Left ventricle myocardium inferior (tissue), 1 donor: ENCODE measurements at places on chromosomes 12 and 14. TPM values are rescaled to one million over a fixed set of nuclear protein-coding genes. Genes with fewer than 3 reads are reported as not detected.

The TMEM30B gene
- 0.22 TPM for total RNA-seq

The TAS2R42 gene
- total RNA-seq: not detected

The EPYC gene
- not detected for total RNA-seq

- no peaks in the 10 kb centered on the region for H3K4me1 ChIP-seq
- no peak overlapping the region for H3K4me3 ChIP-seq
- no peaks in the 10 kb centered on the region for H3K36me3 ChIP-seq
- peak; percentile 51 for DNase-seq
- no peak overlapping the region for H3K27ac ChIP-seq
Observed at GRCh38 chr14:98957211-98958047, 314.6 kb downstream of the BCL11B start.

GRCh38 chr12:104223712-104224111 lies 8.1 kb downstream of the TXNRD1 start:
- H3K27me3 ChIP-seq: no peaks in the 10 kb centered on the region
- DNase-seq: no peak
- H3K4me1 ChIP-seq: peaks cover 20% of the 10 kb centered on the region
- no peaks in the 10 kb centered on the region for H3K36me3 ChIP-seq
- H3K4me3 ChIP-seq: no peak overlapping the region
- no peak overlapping the region for H3K27ac ChIP-seq

- H3K27me3 ChIP-seq: no peaks in the 10 kb centered on the region
- no peak overlapping the region for H3K4me3 ChIP-seq
- H3K36me3 ChIP-seq: no peaks in the 10 kb centered on the region
- no peak for DNase-seq
Observed at GRCh38 chr14:37658156-37658555, 62.7 kb downstream of the TTC6 start.

GRCh38 chr14:103576371-103577024 lies 13.7 kb downstream of the COA8 start:
- peak; percentile 87 for DNase-seq
- H3K4me1 ChIP-seq: peaks cover 53% of the 10 kb centered on the region
- peaks cover 46% of the 10 kb centered on the region for H3K36me3 ChIP-seq
- peak overlapping the region; percentile 30 for H3K4me3 ChIP-seq

DNA sequence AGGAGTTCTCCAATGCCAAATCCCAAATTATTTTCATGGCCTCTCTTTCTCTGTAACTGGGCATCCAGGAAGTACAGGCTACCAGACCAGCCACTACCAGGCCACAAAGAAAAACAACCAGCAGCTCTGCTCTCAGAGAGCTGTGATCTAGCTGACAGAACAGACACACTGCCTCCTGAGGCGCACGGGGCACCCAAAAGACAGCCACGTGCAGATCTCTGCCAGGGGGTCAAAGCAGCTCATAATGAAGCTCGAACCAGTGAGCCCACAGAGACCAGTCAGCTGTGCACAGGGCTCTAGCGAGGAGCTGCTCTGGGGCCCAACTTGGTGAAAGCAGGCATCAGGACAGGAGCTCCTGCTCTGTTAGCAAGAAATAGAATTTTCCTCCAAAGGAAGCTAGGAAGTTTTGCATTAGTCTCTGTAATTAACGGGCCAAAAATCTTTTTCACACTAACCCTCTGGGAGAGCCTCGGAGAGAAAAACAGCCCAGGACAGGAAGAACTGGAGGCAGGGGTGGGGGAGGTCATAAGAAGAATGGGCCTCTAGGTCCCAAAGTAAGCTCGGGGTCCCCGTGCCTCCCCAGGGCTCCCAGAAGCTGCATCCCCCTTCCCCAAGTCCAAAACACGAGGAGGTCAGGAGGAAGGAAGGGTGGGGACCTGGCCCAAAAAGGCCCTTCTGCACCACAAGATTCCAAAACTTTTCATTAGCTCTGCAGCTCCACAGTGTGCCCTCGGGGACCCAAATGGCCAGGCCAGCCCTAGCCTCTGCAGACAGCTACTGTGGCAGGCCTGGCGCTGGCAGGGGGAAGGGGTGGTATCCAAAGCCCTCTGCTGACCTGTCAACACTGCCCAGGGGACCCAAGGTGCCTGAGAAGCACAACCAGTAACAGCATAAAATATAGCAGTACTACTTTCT lies 30.2 kb downstream of the ACTN1 start:
- H3K27me3 ChIP-seq: no peaks in the 10 kb centered on the region
- no peak for DNase-seq
- peak overlapping the region; percentile 31 for H3K4me3 ChIP-seq
- peak overlapping the region; percentile 88 for H3K27ac ChIP-seq
